ENCODE measurements at places on chromosomes 16 and 17.

DNA sequence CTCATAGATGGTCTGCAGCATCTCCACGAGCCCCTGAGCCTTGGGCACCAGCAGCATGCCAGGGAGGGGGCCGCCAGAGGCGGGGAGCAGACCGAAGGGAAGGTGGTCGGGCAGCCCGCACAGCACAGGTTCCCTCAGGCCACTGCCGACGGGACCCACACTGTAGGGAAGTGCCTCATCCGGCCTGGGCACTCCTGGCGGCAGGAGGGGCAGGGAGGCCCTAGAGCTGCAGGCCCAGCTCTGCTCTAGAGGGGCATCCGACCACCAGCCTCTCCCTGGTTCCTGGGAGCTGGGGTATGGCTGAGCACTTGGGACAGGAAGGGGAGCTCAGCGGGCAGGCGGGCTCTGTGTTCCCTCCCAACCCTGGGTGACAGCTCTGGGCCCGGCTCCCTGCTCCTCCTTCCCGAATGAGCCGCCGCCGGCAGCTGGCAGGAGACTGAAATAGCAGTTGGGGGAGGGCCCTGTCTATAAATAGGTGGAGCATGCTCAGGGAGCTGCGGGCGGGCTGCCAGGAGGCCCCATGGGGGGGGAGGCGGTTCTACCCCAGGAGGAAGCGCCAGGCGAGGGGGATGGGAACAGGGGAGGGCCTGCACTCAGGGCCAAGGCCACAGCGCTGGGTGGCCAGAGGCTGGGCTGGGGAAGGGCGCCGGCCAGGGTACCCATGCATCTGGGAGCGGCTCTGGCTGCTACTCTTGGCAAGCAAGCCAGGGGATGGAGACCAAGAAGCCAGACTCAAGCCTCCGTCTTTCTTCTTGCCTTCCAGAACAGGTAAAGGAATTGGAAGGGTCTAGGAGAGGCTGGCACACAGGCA is 12.4 kb downstream of the HDAC5 start:
- peak; percentile 71 for DNase-seq

GRCh38 chr16:84841787-84842300 is 22.1 kb downstream of the CRISPLD2 start:
- no peak for DNase-seq

- no peak for DNase-seq
Observed at GRCh38 chr16:51268237-51268636, 117.2 kb upstream of the SALL1 start.

DNA sequence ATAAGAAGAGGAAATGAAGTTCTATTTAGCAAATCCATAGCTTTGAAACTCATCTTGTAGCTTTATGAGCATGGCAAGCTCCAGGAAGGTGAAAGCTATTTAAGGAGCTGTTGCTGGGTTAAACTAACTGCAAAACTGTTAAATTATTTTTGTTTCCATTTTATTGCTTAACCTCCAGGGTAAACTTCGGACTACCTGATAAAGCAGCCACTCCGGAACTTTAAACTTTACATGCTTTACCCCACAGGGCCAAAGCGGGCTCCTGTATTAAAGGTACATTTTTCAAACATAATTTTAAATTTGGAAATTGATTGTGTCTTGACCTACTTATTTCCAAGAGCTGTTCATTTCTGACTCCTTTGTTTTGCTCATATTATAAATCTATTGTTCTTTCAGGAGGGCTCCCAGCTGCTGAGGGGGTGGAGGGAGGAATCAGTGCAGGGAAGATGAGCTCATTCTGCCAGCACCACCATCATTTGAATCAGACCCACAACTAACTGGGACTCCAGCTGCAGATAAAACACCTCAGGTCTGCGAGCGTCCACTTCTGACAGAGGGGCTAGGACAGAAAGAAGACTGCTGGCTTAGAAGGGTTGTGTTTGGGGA is 157.9 kb downstream of the IRX3 start:
- no peak for DNase-seq

GRCh38 chr16:15790458-15790857 is 66.4 kb downstream of the MYH11 start:
- no peak for DNase-seq

- no peak for DNase-seq
Observed at GRCh38 chr16:75697571-75697970, 3.7 kb downstream of the DUXB start.

GRCh38 chr17:4747847-4748246 is 8.1 kb upstream of the CXCL16 start:
- DNase-seq, result no peak

- no peak for DNase-seq
Observed at GRCh38 chr17:16905593-16906191, 66.2 kb downstream of the TNFRSF13B start.

DNA sequence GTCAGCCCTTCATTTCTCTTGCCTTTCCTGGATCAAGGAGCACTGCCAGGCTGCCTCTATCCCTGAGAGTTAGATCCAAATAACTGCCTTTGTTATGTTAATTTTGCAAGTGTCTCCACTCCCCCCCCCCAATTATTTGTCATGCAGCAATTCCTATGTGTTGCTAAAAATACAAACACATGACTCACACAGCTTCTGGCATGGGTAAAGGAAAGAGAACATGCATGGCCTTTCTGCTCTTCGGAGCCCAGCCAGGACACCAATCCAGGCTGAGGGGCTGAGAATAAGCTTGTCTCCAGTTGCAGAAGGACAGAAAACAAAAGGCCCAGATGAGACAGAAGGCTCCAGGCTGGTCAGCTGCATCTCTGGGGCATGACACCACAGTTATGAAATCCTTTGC is 148.0 kb upstream of the TNRC6C start:
- DNase-seq, result no peak

- no peak for DNase-seq
Observed at GRCh38 chr16:19718624-19718965, 524 bp downstream of the IQCK start.

DNA sequence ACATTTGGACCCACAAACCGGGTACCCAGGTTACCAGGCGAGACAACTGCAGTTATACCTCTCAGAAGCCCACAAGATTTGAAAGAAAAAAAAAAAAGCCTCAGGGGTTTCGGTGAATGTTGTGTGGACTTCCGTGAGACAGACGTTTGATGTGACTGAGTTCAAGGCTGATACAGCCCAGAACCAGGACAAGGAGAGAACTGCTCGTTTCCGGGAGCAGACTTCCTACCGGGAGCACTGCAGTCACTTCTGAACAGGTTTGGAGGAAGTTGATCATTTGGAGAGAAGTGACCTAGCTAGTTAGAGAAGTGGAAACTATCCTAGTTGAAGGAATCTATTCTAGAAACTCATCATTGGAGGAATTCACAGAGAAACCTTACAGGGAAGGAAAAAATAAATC is 847 bp downstream of the CKLF start:
- DNase-seq, result no peak

DNA sequence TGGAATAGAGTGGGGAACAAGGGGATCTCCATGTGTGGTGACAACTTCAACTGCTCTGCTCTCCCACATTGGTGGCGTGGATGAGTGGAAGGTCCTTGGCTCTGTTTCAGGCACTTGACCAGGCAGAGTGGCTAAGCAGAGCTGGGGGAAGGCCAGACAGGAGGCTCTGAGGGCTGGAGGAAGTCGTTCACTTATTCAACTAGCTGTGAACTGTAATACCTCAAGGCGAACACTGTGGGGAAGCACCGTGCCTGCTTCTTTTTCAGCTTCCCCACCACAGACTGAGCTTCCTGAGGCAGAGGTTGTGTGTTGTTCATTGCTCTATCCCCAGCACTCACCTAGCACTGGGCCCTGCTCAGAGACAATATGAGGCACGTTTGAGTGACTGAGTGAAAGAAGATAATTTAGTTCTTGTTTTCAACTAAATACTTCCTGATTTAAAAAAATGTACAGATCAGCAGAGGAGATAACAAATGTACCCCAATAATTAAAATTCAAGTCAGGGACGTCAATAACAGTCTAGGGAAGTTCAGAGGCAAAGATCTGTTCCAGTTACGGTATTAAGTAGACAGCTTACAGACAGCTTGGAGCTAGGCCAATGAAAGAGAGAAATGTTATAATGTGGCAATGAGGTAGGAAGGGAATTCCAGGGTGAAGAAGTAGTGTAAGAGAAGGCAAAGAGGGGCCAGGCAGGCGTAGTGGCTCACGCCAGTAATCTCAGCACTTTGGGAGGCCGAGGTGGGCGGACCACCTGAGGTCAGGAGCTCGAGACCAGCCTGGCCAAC is 34.7 kb downstream of the MYO18A start:
- peak; percentile 76 for DNase-seq

- no peak for DNase-seq
Observed at GRCh38 chr16:78939597-78939996, 660.9 kb downstream of the MAF start.

DNA sequence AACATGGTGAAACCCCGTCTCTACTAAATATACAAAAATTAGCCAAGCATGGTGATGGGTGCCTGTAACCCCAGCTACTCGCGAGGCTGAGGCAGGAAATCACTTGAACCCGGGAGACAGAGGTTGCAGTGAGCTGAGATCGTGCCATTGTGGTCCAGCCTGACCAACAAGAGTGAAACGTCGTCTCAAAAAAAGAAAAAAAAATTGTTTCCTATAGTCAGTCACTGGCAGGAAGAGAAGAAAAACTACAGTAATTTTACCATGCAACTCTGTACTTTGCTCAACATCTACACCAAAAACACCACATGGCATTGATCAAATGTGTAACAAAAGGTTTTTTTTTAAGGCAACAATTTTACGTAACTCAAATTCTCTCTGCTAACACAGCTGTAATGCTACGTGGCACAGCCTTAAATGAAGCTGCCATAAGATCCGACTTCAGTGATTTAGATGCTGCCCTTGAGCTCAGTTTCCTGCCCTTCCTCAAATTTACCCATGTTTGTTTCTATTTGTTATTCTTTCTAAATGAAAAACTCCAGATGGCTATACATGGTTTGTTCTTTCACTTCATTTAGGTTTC is 40.2 kb downstream of the CNOT1 start:
- DNase-seq, result no peak

GRCh38 chr17:1709403-1709951 is 700 bp downstream of the TLCD2 start:
- DNase-seq, result no peak

DNA sequence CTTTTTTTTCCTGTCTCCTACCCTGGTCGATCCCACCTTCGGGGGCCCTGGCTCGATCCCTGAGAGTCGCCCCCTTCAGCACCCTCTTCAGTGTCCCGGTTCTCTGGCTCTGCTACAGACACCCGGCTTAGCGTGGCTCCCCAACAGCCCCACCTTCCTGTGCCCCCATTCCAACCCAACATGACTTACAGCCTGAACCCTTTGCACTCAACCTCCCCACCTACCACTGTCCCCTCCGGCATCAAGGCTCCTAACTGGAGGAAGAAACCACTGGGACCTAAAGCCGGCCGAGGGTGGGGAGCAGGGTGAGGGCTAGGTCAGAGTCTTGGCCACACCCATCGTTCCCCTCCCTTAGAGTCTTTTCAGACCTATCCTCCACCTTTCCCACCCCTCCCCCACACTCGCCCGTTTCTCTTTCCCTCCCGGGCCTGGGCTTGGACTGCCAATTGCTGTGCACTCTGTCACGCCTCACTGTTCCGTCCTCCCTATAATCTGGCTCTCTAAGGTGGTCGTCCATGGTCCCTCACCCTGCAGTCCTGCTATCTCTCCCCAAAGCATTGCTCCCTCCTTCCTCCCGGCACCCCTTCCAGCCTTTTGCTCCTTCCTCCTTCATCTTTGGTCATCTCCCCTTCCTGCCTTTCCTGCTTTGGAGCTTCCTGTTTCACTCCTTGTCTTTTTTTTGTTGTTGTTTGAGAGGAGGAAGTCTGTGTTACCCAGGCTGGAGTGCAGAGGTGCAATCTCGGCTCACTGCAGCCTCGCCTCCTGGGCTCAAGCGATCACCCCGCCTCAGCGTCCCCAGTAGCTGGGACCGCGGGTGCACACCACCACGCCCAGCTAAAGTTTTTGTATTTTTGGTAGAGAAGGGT is 890 bp upstream of the CLDN7 start:
- DNase-seq, result peak; percentile 34

- peak; percentile 63 for DNase-seq
Observed at GRCh38 chr17:75517297-75517865, 1.1 kb downstream of the TSEN54 start.

- no peak for DNase-seq
Observed at GRCh38 chr17:67491681-67492024, 114.6 kb downstream of the PITPNC1 start.

- no peak for DNase-seq
Observed at GRCh38 chr17:74796866-74797265, 20.7 kb upstream of the NAT9 start.

DNA sequence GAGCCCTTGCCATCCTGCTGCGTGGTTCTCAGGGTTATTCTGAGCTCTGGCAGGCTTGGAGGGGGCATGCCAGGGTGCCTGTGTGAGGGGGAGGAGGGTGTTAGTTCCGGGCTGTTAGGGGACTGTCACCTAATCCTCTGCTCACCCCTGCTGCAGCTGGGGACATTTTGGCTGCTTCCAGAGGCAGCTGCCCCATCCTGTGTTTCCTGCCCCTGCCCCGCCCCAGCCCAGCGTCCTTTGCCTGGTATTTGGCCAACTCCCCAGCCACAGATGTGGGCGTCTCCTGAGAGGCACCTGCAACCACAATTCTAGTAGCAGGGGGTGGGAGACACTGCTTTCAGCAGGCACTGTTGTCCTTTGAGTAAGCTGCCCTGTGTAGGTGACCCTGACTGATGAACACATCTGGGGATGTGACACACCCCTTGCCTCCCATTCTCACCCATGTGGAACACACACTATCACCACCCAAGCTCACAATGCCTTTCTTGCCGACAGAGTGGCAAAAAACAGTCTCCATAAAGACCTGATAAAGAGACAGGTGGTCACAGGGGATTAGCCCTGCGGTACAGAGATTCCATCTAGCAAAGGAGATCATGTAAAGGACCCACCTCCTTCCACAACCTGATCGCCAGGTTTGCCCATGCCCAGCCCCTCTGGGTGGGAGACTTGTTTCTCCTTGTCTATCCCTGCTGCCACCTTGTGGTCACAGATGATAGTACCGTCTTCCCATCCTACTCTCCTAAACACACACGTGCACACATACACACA is at the start of gene CHRNE:
Gene CHRNE, minus strand, starts transcription at position 48 of the 768 bp plus-strand sequence. Its CDS starts 35 bp downstream, at position 13.
- DNase-seq, result peak; percentile 88

DNA sequence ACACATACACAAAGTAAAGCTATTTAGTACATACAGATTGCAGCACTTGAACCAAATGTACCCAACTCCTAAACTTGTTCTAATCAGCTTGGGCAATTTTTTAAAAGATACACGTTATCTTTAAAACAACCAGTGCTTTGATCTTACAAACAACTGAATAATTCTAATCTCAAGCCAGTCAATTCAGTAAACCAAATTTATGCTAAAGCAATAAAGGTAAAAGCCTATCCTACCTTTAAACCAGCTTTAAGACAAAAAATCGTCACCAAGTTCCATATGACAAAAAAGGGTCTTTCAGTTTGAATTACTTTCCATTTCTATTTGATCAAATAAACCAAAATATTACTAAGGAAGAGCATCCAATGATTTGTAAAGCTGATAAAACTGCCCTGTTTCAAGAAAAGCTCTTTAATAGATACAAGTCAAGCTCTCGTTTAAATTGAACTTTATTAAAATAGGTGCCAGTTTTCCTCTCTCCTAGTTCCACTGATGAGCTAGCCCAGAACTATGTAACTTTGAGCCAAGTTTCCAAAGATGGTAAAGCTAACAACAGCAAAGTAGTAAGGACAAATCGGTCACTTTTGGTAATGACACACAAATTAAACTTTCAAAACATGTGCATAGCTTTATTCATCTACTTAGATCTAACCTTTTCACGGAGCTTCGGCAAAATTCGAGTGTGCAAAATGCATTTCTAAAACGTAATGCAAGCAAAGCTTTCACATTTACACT is 10.2 kb downstream of the CRYBA1 start:
- no peak for DNase-seq

- DNase-seq, result no peak
Observed at GRCh38 chr17:61247439-61247838, 152.2 kb upstream of the TBX2 start.

GRCh38 chr17:83174362-83175118 is 95.1 kb downstream of the METRNL start:
- DNase-seq, result no peak
